ENCODE measurements at places on chromosomes 7 and 10. TPM values are rescaled to one million over a fixed set of nuclear protein-coding genes. Genes with fewer than 3 reads are reported as not detected.

The VENTX gene
- not detected for total RNA-seq

The NPSR1 gene
- total RNA-seq: not detected

The MEOX2 gene
- 12.6 TPM for total RNA-seq

The PDZD7 gene
- total RNA-seq: 1.3 TPM

The NUTM2E gene
- total RNA-seq: not detected

The NDUFB2 gene
- total RNA-seq: 132 TPM

The TMEM106B gene
- total RNA-seq: 76.7 TPM

The RAMP3 gene
- not detected for total RNA-seq

The SORCS3 gene
- total RNA-seq: not detected

The USP54 gene
- total RNA-seq: 48.1 TPM

- H3K27me3 ChIP-seq: no peaks in the 10 kb centered on the region
- DNase-seq: no peak
- no peaks in the 10 kb centered on the region for H3K36me3 ChIP-seq
- no peak overlapping the region for H3K27ac ChIP-seq
Observed at GRCh38 chr7:107291434-107291833, 122.6 kb downstream of the HBP1 start.

- DNase-seq: no peak
- no peak overlapping the region for H3K27ac ChIP-seq
- H3K4me1 ChIP-seq: peaks cover 45% of the 10 kb centered on the region
Observed at GRCh38 chr7:128019288-128019687, 11.9 kb downstream of the LRRC4 start.

DNA sequence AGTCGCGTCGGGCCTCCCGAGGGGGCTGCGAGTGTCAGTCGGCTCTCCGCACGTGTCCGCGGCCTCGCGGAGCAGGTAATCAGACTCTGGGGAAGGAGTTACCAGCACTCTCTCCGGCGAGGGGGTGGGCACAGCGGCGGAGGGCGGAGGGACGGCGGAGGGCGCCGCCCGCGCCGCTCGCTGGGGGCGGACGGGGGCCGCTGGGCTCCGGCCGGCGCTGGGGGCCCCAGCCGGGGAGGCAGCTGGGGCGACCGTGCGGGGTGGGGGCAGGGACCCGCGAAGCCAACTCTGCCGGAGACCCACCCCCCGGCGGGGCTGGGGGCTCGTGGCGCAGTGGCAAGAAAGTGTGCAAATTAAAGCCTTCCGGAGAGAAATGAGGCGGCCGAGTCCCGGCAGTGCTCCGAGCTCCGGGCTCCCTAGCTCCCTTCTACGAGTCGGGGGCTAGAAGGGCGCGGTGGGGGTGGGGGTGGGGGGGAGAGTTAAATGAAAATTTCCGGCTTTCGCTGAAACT is at the start of gene CDK6:
Gene CDK6, minus strand, starts transcription at position 85 of the 511 bp plus-strand sequence. CDS start 3,250 bp downstream, outside the sequence.
- peaks cover 7% of the 10 kb centered on the region for H3K4me1 ChIP-seq
- DNase-seq: peak; percentile 73
- peaks cover 60% of the 10 kb centered on the region for H3K36me3 ChIP-seq

DNA sequence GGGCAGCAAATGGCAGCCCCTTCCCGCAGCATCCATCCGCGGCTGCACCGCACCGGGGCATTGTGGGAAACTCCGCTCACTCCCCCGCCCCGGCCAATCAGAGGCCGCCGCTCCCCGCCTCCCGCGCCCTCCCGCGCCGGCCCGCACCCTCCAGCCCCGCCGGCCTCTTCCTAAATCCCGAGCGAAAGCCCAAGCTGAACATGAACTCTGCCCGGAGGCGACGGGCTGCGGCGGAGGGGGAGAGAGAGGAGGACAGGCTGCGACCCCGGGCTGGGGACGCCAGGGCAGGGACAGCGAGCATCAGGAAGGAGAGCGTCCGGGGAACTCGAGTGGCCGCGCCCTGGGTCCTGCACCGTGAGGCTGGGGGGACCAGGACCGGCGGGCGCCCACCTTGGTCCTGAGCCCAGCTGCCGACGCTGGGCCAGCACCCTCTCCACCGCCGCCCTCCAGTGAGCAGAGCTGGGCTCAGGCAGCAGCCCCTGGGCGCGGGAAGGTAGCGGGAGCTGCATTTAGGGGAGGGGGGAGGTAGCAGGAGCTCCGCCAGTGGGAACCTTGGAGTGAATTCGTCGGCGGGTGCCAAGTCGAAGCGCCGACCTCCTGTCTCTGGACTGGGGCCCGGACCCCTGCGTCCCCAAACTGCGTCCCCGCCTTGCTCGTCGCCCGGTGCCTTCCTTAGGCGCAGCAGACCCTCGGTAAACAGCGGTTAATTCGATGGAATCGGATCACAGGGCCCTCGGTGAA is at the start of gene DGKI:
Gene DGKI, minus strand, starts transcription at position 148 of the 741 bp plus-strand sequence.
- no peaks in the 10 kb centered on the region for H3K4me1 ChIP-seq
- no peaks in the 10 kb centered on the region for H3K36me3 ChIP-seq
- peak within 1 kb of the TSS; percentile 63 for H3K4me3 ChIP-seq
- no peak for DNase-seq
- H3K27ac ChIP-seq: no peak within 1 kb of the TSS

DNA sequence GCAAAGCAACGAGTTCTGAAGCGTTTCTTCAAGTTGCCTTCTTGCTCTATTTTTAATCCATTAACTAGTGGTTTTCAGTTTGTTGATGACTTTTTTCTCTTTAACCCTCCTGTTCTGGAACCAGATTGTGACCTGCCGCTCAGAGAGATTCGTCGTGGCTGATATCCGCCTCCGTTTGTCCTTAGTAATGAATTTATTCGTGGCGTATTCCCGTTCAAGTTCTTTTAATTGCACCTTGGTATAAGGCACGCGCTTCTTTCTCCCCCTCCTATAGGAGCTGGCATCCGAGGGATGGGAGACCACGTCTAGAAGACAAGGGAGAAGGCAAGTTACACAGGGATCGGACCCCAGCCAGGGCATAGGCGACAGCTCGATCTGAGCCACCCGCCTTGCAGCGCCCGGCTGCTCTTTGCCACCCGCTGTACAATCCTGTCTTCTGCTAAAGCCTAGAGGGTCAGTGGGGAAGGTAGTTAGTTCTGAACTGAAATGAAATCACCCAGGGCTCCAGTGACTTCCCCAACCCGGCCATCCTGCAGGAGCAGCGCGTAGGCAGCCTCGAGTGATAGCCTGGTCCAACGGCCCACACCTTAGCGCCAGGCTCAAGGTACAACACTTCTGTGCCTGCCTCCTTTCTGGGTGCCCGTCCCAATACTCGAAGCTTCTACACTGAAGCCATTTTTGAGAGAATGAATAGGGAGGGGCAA is 1.6 kb downstream of the HOXA13 start:
- H3K4me1 ChIP-seq: peaks cover 10% of the 10 kb centered on the region
- H3K36me3 ChIP-seq: peaks cover 25% of the 10 kb centered on the region
- H3K27me3 ChIP-seq: peaks cover 31% of the 10 kb centered on the region
- DNase-seq: no peak
- peak overlapping the region; percentile 71 for H3K4me3 ChIP-seq
- no peak overlapping the region for H3K27ac ChIP-seq

GRCh38 chr10:121796342-121796741 is 131.5 kb downstream of the ATE1 start:
- H3K36me3 ChIP-seq: no peaks in the 10 kb centered on the region
- no peak overlapping the region for H3K4me3 ChIP-seq
- DNase-seq: no peak
- H3K4me1 ChIP-seq: no peaks in the 10 kb centered on the region

DNA sequence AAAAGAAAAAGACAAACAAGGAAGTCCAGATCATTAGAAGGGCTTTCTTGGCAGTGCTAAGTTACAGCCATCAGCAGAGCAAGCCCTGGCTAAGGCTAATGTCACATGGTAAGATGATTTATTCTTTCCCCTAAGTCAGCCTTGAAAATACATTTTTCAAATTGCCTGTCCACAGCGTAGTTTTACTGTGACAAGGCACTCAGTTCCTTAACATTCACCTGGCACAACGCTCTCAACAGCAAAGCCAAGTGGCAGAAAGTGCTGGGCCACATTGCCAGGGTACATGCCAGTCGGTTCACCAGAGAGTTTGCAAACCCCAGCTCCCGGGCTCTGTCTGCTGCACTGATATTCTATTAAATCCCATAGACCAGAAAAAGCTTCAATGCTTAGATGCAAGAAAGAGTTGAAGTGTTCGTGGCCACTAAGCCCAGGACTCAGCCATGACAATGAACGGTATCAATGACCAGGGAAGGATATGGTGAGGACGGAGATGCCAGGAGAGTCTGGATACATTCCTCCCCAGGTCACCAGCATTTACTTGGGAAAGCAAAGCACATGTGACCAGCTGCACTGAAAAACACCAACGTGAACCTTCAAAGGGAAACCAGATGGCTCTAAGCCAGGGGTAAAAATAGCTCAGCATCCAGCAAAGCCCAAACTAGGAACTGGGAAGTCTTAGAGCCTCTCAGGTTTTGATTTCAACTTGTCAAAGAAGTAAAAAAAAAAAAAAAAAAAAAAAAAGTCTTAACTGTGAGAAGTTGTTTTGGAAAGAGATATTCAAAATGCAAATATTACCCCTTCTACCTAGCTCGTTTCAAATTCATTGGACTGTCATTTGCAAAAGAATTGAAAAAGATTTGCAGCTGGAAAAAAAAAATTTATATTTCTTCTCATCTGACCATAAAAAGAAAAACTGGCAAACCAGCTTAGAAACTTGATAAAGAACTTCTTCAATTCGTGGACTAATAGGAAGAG is 23.9 kb upstream of the MPP7 start:
- H3K4me3 ChIP-seq: no peak overlapping the region
- H3K4me1 ChIP-seq: peaks cover 11% of the 10 kb centered on the region
- H3K36me3 ChIP-seq: no peaks in the 10 kb centered on the region
- DNase-seq: no peak
- no peak overlapping the region for H3K27ac ChIP-seq
- H3K27me3 ChIP-seq: no peaks in the 10 kb centered on the region

GRCh38 chr10:49375611-49376010 is 20.3 kb downstream of the DRGX start:
- H3K4me3 ChIP-seq: no peak overlapping the region
- no peaks in the 10 kb centered on the region for H3K36me3 ChIP-seq

DNA sequence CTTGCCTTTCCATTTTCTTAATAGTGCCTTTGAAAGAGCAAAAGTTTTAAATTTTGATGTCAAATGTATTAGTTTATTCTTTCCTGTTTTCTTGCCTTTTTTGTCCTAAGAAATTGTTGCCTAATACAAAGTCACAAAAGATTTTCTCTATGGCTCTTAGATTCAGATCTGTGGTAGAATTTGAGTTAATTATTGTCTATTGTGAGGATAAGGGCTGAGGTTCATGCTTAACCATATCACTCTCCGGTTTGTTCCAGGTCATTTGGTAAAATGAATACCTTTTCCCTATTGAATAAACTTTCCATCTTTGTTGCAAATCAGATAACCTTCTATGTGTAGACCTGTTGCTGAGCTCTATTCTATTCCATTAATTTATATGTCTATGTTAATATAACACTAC is 96.0 kb downstream of the NOD1 start:
- H3K27ac ChIP-seq: no peak overlapping the region
- H3K4me1 ChIP-seq: peaks cover 17% of the 10 kb centered on the region
- no peaks in the 10 kb centered on the region for H3K27me3 ChIP-seq
- no peak for DNase-seq
- no peaks in the 10 kb centered on the region for H3K36me3 ChIP-seq

- H3K4me1 ChIP-seq: no peaks in the 10 kb centered on the region
- H3K4me3 ChIP-seq: no peak overlapping the region
- DNase-seq: no peak
- no peak overlapping the region for H3K27ac ChIP-seq
- no peaks in the 10 kb centered on the region for H3K27me3 ChIP-seq
Observed at GRCh38 chr7:94425546-94425945, 30.9 kb downstream of the COL1A2 start.

- no peak overlapping the region for H3K27ac ChIP-seq
- no peaks in the 10 kb centered on the region for H3K4me1 ChIP-seq
- H3K4me3 ChIP-seq: no peak overlapping the region
Observed at GRCh38 chr7:41786944-41787343, 84.1 kb upstream of the INHBA start.

GRCh38 chr7:156819733-156820295 is 73.2 kb downstream of the LMBR1 start:
- no peak overlapping the region for H3K4me3 ChIP-seq
- H3K27me3 ChIP-seq: no peaks in the 10 kb centered on the region
- H3K27ac ChIP-seq: no peak overlapping the region
- H3K36me3 ChIP-seq: peaks cover 3% of the 10 kb centered on the region

DNA sequence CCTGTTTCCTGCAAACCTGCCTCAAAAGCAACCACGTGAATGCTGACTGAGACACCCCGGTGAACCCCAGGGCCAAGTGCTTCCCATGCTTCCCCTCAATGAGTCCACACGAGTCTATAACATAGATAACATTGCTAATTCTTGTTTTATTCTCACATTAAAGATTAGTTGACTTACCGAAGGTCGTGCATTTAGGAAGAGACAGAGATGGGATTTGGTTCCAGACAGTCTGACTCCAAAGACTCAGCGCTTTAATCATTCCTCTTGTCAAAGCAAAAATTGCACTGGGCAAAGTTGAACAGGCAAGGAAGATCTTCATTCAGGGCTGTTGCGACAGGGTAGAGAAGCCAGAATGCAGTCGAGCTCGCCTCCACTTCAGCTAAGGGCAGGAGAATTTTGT is 435.6 kb upstream of the C7orf33 start:
- no peaks in the 10 kb centered on the region for H3K4me1 ChIP-seq
- H3K36me3 ChIP-seq: no peaks in the 10 kb centered on the region
- H3K27ac ChIP-seq: no peak overlapping the region
- no peak overlapping the region for H3K4me3 ChIP-seq
- DNase-seq: no peak

GRCh38 chr7:91034459-91035368 is 229.5 kb upstream of the FZD1 start:
- H3K4me3 ChIP-seq: no peak overlapping the region
- H3K36me3 ChIP-seq: no peaks in the 10 kb centered on the region
- H3K4me1 ChIP-seq: no peaks in the 10 kb centered on the region
- no peak overlapping the region for H3K27ac ChIP-seq

GRCh38 chr7:122369756-122370155 is 65.2 kb upstream of the FEZF1 start:
- DNase-seq: no peak
- no peaks in the 10 kb centered on the region for H3K4me1 ChIP-seq
- no peaks in the 10 kb centered on the region for H3K36me3 ChIP-seq
- H3K27me3 ChIP-seq: no peaks in the 10 kb centered on the region

DNA sequence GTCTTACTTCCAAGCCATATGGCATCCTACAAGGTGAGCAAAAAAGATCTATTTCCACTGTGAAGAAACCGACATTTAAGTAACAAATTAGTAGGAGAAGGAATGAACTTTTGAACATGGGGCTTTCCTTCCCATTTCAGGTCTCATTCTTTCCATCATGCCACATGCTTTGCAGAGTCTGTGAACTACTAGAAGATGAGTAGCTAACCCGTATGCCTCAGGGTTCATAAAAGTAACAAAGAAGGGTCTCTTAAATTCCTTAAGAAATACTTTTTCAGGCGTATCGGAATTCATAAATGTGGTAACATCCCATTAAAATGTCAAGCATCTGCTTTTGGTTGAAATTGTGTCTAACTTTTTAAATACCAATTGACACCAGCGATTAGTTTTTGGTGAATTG is 81.3 kb upstream of the TNS3 start:
- no peaks in the 10 kb centered on the region for H3K27me3 ChIP-seq
- no peak for DNase-seq
- H3K4me1 ChIP-seq: peaks cover 25% of the 10 kb centered on the region
- H3K36me3 ChIP-seq: no peaks in the 10 kb centered on the region
- H3K4me3 ChIP-seq: no peak overlapping the region

GRCh38 chr10:100729862-100730724 is 15.3 kb upstream of the PAX2 start:
- H3K27ac ChIP-seq: no peak overlapping the region
- H3K36me3 ChIP-seq: no peaks in the 10 kb centered on the region
- no peak for DNase-seq
- peaks cover 45% of the 10 kb centered on the region for H3K4me1 ChIP-seq
- H3K27me3 ChIP-seq: peaks cover 95% of the 10 kb centered on the region
